ENCODE measurements at places on chromosomes 1 and 21.

DNA sequence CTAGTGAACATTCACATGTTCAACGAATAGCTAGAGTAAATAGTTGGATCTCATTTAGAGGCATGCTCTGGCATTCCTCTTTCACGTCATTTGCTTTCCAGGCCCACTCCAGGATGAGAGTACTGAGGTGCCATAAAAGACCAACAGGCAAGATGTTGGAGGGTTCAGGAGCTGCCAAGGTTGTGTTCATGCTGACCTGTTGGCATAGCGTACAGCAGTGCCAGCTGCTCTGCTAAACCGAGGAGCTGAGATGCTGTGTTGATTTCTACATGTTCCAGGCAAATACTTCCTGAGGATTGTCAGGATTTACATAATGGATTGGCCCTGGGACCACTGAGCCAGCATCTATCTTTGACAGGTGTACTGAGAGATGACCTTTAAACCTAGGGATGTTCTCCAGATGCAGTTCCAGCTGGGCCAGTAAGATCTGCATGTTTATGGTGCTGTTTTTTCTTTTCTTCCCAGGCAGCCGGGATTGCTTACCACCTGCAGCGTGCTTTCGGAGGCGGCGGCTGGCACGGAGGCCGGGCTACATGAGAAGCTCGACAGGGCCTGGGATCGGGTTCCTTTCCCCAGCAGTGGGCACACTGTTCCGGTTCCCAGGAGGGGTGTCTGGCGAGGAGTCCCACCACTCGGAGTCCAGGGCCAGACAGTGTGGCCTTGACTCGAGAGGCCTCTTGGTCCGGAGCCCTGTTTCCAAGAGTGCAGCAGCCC is 66.9 kb downstream of the DISC1 start:
- no peak for DNase-seq

GRCh38 chr1:28830814-28831213 is 18.8 kb downstream of the OPRD1 start:
- DNase-seq, result no peak

GRCh38 chr1:29179641-29180184 is 2.0 kb downstream of the SRSF4 start:
- no peak for DNase-seq

DNA sequence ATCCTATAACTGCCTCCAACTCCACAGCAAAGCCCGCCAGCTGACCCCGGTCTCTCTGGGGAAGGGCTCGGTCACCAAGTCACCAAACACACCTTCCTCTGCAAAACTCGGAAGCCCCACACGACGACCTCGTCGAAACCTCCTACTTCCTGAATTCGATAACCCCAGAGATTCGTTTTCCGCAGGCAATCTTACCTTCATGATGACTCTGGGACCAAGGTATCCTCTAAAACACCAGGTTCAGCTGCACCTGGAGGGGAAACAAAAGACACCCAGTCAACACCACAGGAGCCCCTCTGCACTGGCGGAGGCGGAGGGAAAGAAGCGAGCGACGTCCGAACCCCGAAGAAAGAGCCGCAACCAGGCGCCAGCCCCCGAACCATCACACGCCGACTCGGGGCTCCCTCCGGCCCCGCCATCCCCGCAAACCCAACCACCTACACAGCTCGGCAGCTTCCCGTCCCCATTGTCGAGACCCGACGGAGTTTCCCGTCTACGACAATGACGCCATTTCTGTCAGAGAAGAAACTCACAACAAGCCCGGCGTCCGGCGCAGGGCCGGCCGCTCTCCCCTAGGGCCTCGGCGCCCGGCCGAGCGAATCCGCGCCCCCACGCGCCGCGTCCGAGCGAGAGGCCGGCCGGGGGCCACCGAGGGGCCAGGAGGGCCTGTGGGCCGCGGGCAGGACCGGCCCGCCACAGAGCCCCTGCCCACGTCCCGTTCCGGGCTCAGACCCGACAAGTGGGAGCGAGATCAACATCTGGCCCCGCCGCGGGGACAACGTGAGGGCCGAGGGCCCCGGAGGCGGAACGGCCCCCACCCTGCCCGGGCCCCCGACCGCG is 1.0 kb downstream of the ARID4B start:
- no peak for DNase-seq

GRCh38 chr1:79708646-79709265 is 702.2 kb upstream of the ADGRL4 start:
- no peak for DNase-seq

- no peak for DNase-seq
Measured at GRCh38 chr1:148362216-148362611, 120.9 kb downstream of the PPIAL4G start.
